Bone marrow (tissue), 2 donors: ENCODE measurements at places on chromosomes 4 and X.

GRCh38 chr4:154492288-154492687, 689 bp upstream of the DCHS2 start:
- no peak for DNase-seq

GRCh38 chr4:166014411-166014810, 141.4 kb downstream of the TLL1 start:
- no peak for DNase-seq

DNA sequence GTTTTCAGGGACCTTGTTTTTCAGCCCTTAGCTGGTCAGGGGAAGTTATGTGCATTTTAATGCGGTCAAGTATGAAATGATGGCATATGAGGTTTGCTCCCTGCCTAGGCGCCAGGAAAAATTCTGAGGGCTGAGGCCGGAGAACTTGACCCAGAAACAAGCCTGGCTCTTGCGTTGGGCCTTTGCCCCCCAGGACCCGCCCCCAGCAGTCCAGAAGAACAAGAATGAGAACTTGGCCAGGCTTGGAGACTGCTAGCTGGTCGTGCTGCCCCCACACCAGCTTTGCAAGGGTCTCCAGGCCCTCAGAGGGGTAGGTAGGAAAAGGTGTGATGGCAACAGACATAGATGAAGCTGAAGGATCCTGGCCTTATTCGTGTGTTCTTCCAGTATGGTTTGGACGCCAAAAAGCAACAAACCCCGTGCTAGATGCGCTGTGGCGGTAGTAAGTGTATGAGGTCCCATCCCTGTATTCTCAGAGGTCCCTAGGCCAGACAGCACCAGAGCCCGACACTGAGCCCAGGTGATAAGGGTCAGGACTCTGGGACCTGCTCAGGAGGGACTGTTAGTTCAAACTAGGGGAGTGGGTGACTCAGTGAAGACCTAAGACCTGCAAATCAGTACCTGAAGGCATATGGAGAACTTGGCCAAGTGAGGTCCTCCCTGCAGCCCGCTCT, 10.5 kb downstream of the NKX3-2 start:
- DNase-seq, result no peak

DNA sequence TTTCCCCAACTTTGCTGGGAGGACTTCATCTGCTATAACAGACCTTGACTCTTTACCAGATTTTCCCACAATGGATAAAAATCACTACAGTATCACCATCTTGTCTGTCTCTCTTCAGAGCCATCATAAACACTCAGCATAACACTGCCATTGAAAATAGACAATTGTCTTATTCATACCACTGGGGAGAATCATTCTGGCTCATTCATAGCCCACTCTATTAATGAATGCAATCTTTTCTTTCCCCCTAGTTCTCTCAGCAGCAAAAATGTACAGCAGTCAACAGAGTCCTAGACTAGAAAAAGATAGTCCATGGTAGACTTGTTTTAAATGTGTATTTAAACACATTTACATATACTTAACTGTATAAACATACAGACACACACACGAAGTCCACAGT, 19.2 kb downstream of the SLC9A7 start:
- DNase-seq, result no peak

DNA sequence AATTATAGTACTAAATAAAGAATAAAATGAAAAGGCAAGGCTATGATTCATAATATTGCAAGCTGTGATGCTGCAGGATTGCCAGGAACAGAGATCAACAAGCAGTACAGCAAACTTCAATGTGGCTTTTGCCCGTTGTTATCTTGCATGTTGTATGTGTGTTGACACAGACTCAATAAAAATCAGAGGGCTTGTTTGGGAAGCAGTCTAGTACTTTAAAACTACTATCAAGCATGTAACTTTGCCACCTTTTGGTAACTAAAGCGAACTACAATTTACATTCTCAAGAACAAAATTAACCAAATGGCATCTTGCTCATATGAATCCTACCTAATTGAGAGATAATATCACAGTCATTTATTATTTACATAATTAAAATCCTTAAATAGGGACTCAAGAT, 79.8 kb upstream of the GPM6A start:
- DNase-seq, result no peak
